Posterior vena cava (tissue), 2 donors: ENCODE measurements at places on chromosomes 1 and 21. TPM values are rescaled to one million over a fixed set of nuclear protein-coding genes. Genes with fewer than 3 reads are reported as not detected.

DNA sequence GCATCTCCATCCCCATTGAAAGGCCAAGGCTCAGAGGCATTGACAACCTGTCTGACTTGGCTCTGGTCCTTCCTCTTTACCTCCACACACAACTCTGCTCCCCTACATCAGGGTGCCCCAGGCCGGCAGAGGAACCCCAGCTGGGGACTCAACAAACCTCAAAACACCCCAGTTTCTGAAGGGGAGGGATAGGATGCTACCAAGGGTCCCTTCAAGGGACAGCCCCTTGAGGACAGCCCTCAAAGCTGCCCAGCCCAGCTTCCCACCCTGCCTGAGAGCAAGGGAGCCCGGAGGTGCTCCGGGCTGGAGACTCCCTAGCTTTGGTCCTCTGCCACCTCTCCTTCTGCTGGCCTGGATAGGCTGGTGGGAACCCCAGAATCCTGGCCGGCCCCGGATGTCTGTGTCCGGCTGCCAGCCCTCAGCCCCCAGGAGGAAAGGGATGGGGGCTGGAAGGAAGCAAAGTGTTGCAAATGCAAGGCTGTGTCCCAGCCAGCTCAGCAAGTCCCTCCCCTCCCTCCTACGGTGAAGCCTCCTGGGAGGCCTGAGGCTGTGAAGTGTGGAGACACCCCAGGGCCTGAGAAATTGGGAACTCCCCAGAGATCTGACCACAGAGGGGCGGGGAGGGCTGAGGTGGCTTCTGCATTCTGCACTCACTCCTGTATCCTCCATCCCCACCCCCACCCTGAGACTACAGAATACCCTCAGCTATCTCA, 1.1 kb upstream of the MARCKSL1 start:
- no peak for DNase-seq

- no peak for DNase-seq
Observed at GRCh38 chr21:45534636-45535331, 7.5 kb downstream of the SLC19A1 start.

- DNase-seq: peak; percentile 55
Observed at GRCh38 chr21:15730484-15731242, 881 bp downstream of the USP25 start.

GRCh38 chr21:35050348-35051286, 1.5 kb upstream of the RUNX1 start:
- DNase-seq: no peak

DNA sequence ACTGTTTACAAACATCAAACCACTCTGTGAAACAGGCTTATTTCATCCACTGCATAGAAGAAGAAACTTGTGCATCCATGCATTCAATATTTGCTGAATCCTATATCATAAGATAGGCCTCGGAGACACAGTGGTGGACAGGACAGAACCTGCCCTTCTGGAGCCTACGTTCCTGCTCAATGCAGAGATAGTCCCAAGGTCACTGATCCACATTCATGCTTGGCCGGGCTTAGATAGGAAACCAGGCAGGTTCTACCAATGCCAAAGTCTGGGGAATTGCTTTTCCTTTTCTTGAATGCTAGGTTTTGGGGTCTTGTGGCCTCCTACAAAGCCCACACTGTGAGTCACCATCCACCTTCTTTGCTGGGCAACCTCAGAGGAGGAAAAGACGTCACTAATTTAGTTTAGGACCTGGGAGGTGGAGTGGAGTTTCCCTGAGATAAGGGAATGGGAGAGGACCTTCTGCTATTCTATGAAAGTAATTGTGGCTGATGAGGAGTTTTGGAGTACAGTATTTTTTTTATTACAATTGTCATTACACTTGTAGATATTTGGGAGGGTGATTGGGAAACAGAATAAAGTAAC, 99.7 kb upstream of the CD34 start:
- no peak for DNase-seq

GRCh38 chr1:46248122-46248920, 758 bp downstream of the RAD54L start:
- DNase-seq: no peak

DNA sequence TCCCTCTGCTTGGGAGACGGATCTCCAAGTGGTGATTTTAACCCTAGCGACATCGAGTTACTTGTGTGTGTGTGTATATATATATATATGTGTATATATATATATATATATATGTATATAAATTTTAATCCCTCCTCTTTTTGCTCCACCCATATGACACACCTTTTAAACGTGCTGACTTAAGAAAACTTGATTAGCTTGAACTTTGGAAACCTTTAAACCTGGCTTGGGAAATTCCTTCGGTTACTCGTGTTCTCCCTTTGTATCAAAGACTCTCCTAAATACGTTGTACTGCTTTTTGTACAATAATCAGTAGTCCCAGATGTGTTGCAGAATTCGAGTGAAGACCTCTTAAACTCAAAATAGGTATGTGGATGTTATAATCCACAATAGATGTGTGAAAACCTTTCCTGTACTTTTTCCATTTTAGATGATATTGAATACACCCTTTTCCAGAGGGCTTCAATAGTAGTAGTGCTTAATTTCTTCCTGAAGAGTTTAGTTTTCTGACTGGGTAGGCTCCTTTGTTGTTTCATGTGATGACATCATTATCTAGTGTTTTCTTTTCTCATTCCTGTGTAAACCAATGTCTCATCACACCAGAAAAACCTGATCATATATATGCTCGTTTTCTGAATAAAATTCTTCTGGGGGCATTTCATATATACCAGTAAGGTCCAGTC, 1.4 kb downstream of the RNF11 start:
- DNase-seq: no peak

DNA sequence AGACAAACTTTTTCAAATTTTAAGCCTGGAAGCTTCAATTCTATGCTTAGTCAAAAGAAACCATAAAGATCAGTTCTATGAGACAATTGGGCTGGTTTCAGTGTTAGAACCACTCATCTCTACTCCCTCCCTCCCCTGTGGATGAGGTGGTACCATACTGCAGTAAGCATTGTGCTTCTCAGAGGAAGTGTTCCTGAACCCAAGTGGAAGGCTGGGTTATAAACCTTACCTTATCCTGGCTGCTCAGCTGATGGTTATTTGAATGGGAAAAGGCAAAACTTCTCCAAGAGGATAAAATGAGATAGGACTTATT, 34.1 kb upstream of the RGL1 start:
- no peak for DNase-seq

DNA sequence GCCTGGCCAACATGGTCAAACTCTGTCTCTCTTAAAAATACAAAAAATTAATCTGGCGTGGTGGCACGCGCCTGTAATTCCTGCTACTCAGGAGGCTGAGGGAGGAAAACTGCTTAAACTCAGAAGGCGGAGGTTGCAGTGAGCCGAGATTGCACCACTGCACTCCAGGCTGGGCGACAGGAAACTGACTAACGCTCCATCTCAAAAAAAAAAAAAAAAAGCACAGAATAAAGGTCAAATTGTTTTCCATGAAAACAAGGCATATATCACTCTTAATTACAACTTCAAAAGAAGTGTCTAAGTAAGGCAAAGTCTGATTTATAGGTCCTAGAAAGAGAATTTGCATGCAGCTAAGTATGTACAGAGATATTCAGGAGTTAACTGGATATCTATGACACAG, 25.6 kb downstream of the EYA3 start:
- DNase-seq: no peak

- peak; percentile 89 for DNase-seq
Observed at GRCh38 chr1:32702599-32703478, at the start of gene SYNC. SYNC (minus strand) TSS chr1:32702770; CDS start chr1:32702660, 110 bp downstream.

DNA sequence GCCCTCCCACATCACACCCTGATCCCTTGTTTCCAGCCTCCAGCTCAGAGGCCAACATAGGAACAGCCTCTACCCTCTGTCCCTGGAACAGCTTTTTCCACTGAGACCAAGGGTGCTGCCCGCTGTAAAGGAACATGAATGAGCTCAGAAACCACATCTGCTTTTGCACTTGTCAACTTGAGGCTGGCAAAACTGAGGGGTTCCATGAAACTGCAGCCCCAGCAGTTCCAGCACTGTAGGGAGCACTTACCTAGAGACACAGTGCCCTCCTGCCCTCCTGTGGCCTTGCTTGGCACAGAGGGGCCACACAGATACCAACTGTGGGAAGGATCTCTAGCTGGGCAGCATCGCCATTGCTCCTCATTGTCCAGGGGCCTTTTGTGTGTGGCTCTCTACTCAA, 51.7 kb downstream of the ITPKB start:
- no peak for DNase-seq

GRCh38 chr1:89310505-89310904, 37.8 kb upstream of the GBP5 start:
- no peak for DNase-seq

DNA sequence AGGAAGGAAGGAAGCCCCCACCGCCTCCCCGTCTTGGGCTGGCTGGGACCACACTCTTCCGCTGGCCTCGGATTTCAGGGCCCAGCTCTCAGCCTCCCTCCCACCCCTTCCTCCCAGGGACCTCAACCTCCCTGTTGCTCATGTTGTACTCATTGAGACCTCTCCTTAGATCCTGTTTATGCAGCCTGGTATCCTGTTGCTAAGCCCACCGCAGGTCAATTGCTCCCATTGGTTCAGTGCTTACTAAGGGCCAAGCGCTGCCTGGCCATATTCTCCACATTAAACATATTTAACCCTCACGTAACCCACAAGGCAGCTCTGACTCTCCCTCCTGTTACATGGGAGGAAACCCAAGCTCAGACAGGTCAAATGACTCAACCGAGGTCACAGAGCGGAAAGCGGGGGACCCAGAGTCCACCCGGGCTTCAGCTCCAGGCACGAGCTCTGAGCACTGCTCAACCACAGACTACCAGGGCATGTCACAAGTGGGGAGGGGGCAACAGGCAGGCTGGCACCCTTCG, 23.2 kb upstream of the H6PD start:
- DNase-seq: no peak

GRCh38 chr1:45205910-45206721, at the start of gene ZSWIM5:
ZSWIM5 (minus strand) TSS chr1:45206605; CDS start chr1:45206350, 255 bp downstream.
- peak; percentile 82 for DNase-seq

DNA sequence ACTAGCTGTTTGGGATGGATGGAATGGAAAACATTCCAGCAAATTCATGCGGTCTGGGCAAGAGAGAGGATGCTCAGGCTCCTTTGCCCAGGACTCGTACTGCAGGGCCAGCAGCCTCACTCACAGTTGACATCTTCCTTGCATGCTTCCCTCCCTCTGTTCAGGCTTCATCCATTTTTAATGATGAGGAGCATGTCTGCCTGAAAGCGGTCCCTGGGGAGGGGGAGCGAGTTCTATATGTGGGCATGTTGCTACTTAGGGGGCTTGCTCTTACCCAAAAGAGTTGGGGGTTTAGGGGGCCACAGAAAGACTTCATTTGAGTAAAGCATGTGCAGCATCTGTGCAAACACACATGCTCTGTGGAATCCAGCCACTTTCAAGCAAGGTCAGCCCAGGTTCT, 98.2 kb downstream of the HMGB4 start:
- DNase-seq: no peak

Gene OXCT2
- 2.0 TPM for total RNA-seq

Gene TMEM240
- 7.8 TPM for total RNA-seq
